ENCODE measurements at places on chromosomes 1 and 21.
A peak's percentile ranks its signal among the peaks of the same experiment; 100 is the strongest.

DNA sequence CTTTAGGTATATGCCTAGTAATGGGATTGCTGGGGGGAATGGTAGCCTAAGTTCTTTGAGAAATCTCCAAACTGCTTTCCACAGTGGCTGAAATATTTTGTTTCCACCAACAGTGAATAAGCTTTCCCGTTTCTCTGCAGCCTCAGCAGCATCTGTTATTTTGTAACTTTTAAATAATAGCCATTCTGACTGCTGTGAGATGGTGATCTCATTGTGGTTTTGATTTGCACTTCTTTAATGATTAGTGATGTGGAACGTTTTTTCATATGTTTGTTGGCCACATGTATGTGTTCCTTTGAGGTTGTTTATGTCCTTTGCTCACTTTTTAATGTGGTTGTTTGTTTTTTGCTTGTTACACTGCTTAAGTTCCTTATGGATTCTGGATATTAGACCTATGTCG is 237.4 kb downstream of the CENPF start:
- H3K36me3 ChIP-seq: no peaks in the 10 kb centered on the region
- H3K4me3 ChIP-seq: no peak overlapping the region
- DNase-seq: no peak
- no peaks in the 10 kb centered on the region for H3K4me1 ChIP-seq
- no peak overlapping the region for H3K27ac ChIP-seq
- no peaks in the 10 kb centered on the region for H3K27me3 ChIP-seq

- no peak overlapping the region for H3K4me3 ChIP-seq
- H3K27ac ChIP-seq: no peak overlapping the region
- H3K27me3 ChIP-seq: peaks cover 11% of the 10 kb centered on the region
These were observed 57.4 kb upstream of the CITED4 start for GRCh38 chr1:40919475-40920011.

DNA sequence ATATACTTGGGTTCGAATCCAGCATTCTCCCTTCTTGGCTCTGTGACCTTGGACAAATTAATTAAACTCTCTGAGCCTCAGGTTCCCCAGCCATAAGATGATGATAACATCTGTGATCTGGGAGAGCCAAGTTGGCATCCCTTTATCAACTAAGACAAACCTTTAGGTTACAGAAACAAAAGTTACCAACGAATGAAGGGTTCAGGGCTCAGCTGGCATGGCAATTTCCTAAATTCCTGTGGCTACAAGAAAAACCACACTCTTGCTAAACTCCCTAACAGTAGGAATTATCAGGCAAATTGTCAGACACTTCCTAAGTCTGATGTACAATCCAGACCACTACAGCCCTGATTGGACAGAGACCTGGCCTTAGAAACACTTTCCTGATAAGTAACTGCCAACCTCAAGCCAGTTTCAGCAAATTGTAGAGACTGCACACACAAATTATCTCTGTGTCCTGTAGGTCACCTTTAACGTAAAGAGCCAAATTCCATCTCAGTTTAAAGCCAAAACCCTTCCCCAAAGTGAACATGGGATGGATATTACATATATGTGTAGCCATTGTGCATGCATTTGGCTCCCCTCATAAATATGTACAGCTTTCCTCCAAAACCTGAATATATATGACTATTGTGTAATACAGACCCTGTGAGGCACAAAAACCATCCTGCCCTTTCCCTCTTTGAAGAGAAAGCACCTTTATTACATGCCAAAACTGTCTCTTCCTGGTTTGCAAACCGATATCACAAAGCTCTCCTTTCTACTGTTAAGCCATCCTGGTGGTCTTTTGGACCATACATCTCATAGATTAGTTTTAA is 39.5 kb upstream of the EDARADD start:
- no peak overlapping the region for H3K27ac ChIP-seq
- H3K4me3 ChIP-seq: no peak overlapping the region
- peaks cover 3% of the 10 kb centered on the region for H3K36me3 ChIP-seq
- peaks cover 14% of the 10 kb centered on the region for H3K27me3 ChIP-seq
- no peak for DNase-seq

DNA sequence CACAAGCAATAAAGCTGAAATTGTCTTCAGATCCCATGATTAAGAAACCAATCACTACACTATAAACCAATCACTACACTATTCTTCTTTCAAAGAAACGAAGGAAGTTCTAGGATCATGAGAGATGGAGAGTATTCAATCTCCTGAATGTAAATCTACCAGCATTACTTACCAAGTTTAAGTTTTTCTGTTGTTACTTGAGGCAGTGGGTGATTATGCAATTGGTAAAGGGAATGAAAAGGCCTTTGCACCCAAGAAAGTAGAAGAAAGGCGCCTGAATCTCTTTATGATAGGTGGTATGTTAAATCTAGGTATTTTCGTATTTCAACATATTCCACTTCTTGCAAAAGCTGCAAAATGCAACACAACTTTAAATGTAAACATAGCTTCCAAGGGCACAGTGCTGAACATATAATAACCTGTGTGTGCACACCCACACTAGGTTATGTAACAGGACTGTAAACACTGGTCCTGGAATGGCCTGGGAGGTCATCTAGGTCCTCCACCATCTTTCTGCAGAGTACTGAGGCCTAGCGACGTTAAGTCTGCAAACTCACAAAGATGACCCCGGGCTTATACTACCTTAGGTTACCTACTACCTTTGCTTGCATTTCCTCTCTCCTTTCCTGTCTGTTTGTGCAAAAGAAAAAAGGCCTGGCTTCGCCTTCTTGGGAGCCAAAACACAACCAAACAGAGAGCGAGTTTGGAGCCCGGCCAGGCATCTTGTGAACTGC is 1.1 kb upstream of the UAP1 start:
- peak overlapping the region; percentile 94 for H3K4me3 ChIP-seq
- H3K4me1 ChIP-seq: peaks cover 33% of the 10 kb centered on the region
- peak overlapping the region; percentile 94 for H3K27ac ChIP-seq
- H3K36me3 ChIP-seq: no peaks in the 10 kb centered on the region
- no peak for DNase-seq
- H3K27me3 ChIP-seq: no peaks in the 10 kb centered on the region

DNA sequence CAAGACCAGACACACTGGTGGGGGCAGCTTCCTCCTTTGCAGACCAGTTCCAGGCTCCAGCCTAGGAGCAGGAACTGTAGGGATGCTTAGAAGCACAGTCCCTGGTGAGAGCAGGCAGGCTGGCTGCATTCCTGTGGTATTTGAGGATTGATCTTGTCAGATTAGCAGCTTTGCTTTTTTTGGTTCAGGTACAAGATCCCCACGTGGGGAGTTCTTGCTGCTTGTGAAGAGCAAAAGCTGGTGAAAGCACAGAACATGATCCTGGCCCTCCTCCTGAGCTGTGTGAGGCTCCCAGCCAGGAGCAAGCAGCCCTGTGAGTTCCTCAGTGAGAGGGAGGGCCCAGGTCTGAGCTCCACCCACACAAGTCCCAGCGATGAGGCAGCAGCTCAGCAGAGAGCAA is 75.3 kb upstream of the ARTN start:
- no peak overlapping the region for H3K4me3 ChIP-seq
- no peaks in the 10 kb centered on the region for H3K4me1 ChIP-seq
- no peak for DNase-seq
- H3K27me3 ChIP-seq: no peaks in the 10 kb centered on the region

DNA sequence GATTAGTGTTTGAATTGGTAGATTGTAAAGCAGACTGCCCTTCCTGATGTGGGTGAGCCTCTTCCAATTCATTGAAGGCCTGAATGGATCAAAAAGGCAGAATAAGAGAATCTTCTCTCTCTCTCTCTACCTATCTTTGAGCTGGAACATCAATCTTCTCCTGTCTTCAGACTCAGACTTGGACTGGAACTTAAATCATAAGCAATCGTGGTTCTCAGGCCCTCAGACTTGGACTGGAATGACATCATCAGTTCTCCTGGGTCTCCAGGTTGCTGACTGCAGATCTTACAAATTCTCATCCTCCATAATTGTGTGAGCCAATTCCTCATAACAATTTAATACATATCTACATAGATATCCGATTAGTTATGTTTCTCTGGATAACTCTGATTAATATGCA is 66.8 kb downstream of the IER5 start:
- no peak overlapping the region for H3K4me3 ChIP-seq
- DNase-seq: no peak
- H3K27ac ChIP-seq: no peak overlapping the region
- H3K4me1 ChIP-seq: peaks cover 45% of the 10 kb centered on the region
- no peaks in the 10 kb centered on the region for H3K27me3 ChIP-seq

GRCh38 chr1:78490861-78491450 is at the start of gene PTGFR:
PTGFR (plus strand) TSS chr1:78490974; CDS start chr1:78492744, 1,770 bp downstream.
- H3K4me1 ChIP-seq: peaks cover 4% of the 10 kb centered on the region
- H3K4me3 ChIP-seq: peak within 1 kb of the TSS; percentile 39
- no peaks in the 10 kb centered on the region for H3K36me3 ChIP-seq
- no peak for DNase-seq
- peaks cover 35% of the 10 kb centered on the region for H3K27me3 ChIP-seq

GRCh38 chr1:171245458-171246064 is 2.7 kb upstream of the FMO1 start:
- no peak overlapping the region for H3K4me3 ChIP-seq
- H3K4me1 ChIP-seq: peaks cover 6% of the 10 kb centered on the region
- H3K27me3 ChIP-seq: peaks cover 53% of the 10 kb centered on the region

- no peaks in the 10 kb centered on the region for H3K27me3 ChIP-seq
- no peaks in the 10 kb centered on the region for H3K36me3 ChIP-seq
- DNase-seq: no peak
- H3K27ac ChIP-seq: no peak overlapping the region
- H3K4me1 ChIP-seq: no peaks in the 10 kb centered on the region
- H3K4me3 ChIP-seq: no peak overlapping the region
These were observed 860.8 kb downstream of the BRINP3 start for GRCh38 chr1:189616893-189617292.

- DNase-seq: no peak
- no peak overlapping the region for H3K4me3 ChIP-seq
- H3K27me3 ChIP-seq: no peaks in the 10 kb centered on the region
- no peak overlapping the region for H3K27ac ChIP-seq
These were observed 36.7 kb upstream of the SH3D21 start for GRCh38 chr1:36269408-36269838.

DNA sequence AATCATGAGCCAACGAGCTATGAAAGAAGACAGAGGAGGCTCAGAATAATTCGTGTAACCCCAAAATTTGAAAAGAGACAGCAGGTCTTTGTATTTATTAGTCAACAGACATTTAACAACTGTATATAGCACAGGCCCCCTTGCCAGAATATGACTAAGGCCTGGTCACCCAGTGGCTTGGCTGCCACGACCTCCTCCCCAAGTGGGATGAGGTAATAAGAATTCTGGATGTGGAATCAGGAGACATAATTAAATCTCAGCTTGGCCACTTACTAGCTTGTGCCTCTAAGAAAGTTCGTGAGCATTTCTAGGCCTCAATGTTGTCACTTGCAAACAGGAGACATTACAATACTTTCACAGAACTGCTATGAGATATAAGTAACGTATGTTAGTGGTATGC is 134.2 kb upstream of the TNFSF4 start:
- no peaks in the 10 kb centered on the region for H3K27me3 ChIP-seq
- H3K4me1 ChIP-seq: peaks cover 2% of the 10 kb centered on the region
- peaks cover 3% of the 10 kb centered on the region for H3K36me3 ChIP-seq
- H3K27ac ChIP-seq: no peak overlapping the region

DNA sequence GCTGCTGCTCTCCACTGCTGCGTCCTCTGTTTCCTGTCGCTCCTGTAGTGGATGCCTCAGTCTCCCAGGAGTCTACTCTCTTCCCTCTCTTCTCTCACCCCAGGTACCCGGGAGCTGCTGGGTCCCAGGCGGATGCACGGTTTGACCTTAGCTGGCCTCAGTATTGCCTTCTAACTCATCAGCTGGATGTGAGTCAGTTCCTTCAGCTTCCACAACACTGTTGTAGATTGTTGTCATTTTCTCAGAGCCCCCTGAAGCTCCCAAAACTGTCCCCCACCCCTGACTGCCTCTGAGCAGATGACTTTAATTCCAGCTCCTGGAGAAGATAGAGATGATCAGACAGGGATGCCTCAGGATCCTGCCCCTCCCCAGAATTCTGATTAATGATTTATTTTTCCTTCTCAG is 7.2 kb downstream of the CNIH3 start:
- peak overlapping the region; percentile 87 for H3K4me3 ChIP-seq
- H3K36me3 ChIP-seq: peaks cover 6% of the 10 kb centered on the region
- peaks cover 23% of the 10 kb centered on the region for H3K27me3 ChIP-seq
- no peak for DNase-seq

DNA sequence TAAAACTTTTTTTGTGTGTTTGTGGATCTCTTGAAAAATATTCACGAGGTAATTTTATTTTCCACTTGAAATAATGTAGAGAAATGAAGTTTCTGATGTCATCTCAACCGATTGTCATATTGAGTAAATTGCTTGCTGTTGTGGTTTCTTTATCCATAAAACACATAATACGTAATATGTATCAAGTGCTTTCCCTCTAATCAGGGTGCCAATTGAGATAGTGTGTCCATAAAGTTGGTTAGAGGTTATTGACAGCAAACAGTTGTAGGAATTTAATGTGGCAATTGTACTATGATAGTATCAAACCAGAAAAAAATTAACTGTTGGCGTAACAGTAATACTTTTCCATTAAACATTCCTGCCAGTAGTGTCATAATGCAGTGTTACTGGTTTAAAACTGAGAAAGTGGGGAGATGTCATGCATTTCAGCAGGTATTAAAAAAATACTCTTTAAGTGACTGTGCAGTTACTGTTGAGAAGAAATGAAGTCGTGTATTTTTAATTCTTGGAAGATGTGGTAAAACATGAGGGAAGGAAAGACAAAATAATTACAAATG is 38.3 kb downstream of the USP25 start:
- DNase-seq: no peak
- no peak overlapping the region for H3K4me3 ChIP-seq

- no peak for DNase-seq
- no peak overlapping the region for H3K4me3 ChIP-seq
- H3K36me3 ChIP-seq: peaks cover 2% of the 10 kb centered on the region
- H3K27me3 ChIP-seq: peaks cover 41% of the 10 kb centered on the region
- H3K4me1 ChIP-seq: peaks cover 2% of the 10 kb centered on the region
These were observed 363.0 kb upstream of the DUSP10 start for GRCh38 chr1:222104694-222105392.

GRCh38 chr1:227793079-227793947 is 22.2 kb upstream of the PRSS38 start:
- no peak overlapping the region for H3K4me3 ChIP-seq
- peaks cover 5% of the 10 kb centered on the region for H3K27me3 ChIP-seq
- peaks cover 15% of the 10 kb centered on the region for H3K4me1 ChIP-seq
- no peak overlapping the region for H3K27ac ChIP-seq
- no peaks in the 10 kb centered on the region for H3K36me3 ChIP-seq

GRCh38 chr1:158008630-158009029 is 15.2 kb downstream of the KIRREL1 start:
- H3K4me1 ChIP-seq: peaks cover 4% of the 10 kb centered on the region
- DNase-seq: no peak
- H3K27ac ChIP-seq: no peak overlapping the region

- H3K27ac ChIP-seq: no peak overlapping the region
- peaks cover 8% of the 10 kb centered on the region for H3K4me1 ChIP-seq
These were observed 21.1 kb downstream of the NCF2 start for GRCh38 chr1:183569141-183569540.

DNA sequence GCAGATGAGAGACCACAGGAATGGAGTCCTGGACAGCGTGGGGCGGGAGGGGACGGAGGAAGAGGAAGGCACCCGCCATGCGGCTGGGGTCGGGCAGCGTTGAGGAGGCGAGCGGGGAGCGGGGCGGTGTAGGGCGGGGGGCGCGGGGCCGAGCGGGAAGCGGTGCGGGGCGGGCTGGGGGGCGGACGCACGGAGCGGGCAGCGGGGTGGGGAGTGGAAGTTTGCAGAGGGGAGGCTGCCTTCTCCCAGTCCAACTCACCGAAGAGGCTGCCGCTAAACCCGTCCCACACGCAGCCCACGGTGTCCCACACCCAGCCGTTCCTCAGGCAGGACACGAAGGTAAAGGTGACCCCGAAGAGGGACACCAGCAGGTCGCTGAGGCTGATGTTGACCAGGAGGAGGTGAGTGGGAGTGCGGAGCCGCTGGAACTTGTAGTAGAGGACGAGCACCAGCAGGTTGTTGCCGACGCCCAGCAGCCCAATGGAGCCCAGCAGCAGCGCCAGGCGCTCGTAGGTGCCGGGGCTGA is 483 bp downstream of the CHML start:
- H3K4me3 ChIP-seq: peak overlapping the region; percentile 91
- peak overlapping the region; percentile 67 for H3K27ac ChIP-seq
- peak; percentile 12 for DNase-seq
- peaks cover 16% of the 10 kb centered on the region for H3K4me1 ChIP-seq

All from T-helper 17 cell (primary cell).